ENCODE measurements at places on chromosomes 2 and 18. TPM values are rescaled to one million over a fixed set of nuclear protein-coding genes. Genes with fewer than 3 reads are reported as not detected.

Gene E2F6
- total RNA-seq: 5.9 TPM

Gene KRTCAP3
- 10.1 TPM for total RNA-seq

- no peak for DNase-seq
These were observed 602.9 kb upstream of the RAB6C start for GRCh38 chr2:129376426-129377077.

GRCh38 chr2:180573951-180574350 lies 406.5 kb upstream of the UBE2E3 start:
- no peak for DNase-seq

GRCh38 chr2:15916336-15916735 lies 24.0 kb upstream of the MYCN start:
- no peak for DNase-seq

DNA sequence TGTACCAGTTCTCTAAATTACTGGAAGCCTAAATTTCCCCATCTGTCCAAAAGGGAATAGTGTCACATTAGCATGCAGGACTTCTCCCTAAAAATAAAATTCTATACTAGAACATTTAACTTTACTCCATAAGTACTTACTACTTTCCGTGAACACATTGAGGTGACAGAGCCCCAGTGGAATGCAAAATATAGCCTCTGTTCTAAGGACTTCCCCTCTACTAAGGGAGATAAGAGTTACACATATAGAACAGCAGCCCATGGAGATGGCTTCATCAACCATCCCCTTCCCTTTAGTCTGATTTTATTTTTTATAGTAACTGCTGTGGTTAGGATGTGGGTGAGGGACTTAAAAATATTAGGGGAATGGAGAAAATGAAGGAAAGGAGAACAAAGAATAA lies 68.9 kb upstream of the STPG4 start:
- DNase-seq: no peak

GRCh38 chr2:12168354-12168753 lies 421.9 kb downstream of the LPIN1 start:
- no peak for DNase-seq

DNA sequence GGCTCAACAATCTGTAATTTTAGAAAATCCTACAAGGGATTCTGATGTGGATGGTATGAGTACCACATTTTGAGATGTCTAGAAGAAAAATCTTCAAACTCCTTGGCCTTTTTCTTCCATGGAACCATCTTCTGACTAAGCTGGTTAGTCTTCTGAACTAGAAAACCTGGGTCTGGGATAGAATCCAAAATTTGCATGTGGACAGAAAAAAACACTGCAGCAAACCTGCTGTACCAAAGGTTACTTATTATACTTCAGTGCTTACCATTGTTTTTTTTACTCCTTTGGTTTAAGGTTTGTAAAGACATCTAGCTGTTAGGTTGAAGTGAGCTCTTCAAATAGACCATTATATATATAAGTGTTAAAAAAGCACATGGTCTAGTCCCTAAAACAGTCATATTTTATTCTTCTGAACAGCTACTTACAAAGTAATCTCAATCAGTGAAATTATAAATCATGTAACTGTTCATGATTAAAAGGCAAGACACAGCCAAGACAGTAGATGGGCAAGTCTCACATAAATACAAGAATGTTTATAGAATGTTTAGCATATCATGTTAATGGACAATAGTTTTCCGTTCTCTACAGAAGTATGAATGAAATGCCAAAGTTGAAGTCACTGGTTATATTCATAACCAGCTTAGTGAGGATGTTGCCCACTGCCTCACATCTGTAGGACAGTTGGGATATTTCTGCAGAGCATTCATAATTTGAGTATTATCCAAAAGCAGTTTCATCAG lies 85.5 kb downstream of the ORC4 start:
- no peak for DNase-seq
